ENCODE measurements at places on chromosomes 1 and 21.

- DNase-seq, result peak; percentile 99
Measured at GRCh38 chr21:25997788-25998611, 172.6 kb downstream of the APP start.

DNA sequence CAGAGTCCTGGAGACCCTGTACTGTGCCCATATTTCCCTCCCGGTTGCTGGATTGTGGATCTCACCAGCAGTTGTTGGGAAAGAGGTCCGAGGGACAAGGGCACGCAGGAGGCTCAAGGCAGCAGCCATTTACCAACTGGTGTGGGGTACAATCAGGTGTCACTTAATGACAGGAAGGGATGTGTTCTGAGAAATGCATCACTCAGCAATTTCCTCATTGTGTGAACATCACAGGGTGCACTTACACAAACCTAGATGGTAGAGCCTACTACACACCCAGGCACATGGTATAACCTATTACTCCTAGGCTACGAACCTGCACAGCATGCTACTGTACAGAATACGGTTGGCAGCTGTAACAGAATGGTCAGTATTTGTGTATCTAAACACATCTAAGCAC is 20.7 kb downstream of the SLC44A3 start:
- no peak for DNase-seq

- no peak for DNase-seq
Measured at GRCh38 chr21:28200726-28201125, 792.0 kb downstream of the LTN1 start.

GRCh38 chr1:119220991-119221390 is 80.5 kb upstream of the WARS2 start:
- no peak for DNase-seq

DNA sequence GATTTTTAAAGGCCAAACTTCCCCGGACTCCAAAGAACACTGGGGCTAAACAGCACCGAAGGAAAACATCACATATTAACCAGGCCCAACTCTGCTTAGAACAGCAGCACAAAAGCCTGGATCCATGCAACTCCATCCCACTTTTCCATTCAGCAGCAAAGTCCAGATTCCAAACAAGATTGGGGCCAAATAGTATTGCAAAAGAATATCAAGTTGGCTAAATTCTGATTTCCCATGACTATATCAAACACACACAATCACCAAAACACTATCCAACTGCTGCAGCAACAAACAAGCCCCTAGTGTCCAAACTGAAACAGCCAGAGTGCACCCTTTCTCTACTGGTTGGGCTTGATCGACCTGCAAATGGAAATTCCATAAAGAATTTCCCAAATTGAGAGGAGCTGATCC is 19.4 kb upstream of the TMEM125 start:
- no peak for DNase-seq

DNA sequence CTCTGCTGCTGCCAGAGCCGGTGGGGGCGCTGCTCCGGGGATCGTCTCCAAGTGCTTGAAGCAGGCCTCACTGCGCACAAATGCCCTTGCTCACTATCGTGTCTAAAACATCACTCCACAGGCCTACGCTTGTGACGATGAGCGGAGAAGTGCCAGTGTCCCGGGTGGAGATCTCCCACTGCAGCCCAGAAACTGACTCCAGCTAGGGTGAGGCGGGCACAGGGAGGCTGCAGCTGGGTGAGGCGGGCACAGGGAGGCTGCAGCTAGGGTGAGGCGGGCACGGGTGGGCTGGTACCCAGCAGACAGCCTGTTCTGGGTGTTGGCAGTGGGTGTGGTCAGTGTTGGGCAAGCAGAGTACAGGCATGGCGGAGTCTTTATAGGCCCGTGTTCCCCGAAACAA is 22.7 kb upstream of the PDXK start:
- DNase-seq, result no peak

Data from NCI-H1417 (cell line).